Thyroid gland (tissue), 4 donors: ENCODE measurements at places on chromosomes 6 and 20. TPM values are rescaled to one million over a fixed set of nuclear protein-coding genes. Genes with fewer than 3 reads are reported as not detected.

LST1 gene
- total RNA-seq, result 3.2 TPM

CEP57L1 gene
- 22.6 TPM for total RNA-seq

SLC35D3 gene
- not detected for total RNA-seq

MYBL2 gene
- total RNA-seq, result 0.54 TPM

FAM83C gene
- not detected for total RNA-seq

RNF182 gene
- 4.5 TPM for total RNA-seq

RGS19 gene
- 17.2 TPM for total RNA-seq

SYNDIG1 gene
- 8.7 TPM for total RNA-seq

TRIM31 gene
- not detected for total RNA-seq

TCP11 gene
- total RNA-seq, result 2.8 TPM

SEMG1 gene
- not detected for total RNA-seq

TSBP1 gene
- total RNA-seq, result not detected

KCNQ5 gene
- total RNA-seq, result 6.6 TPM

GHRH gene
- total RNA-seq, result not detected

XKR7 gene
- not detected for total RNA-seq

TAGAP gene
- total RNA-seq, result 1.1 TPM
